Bronchial epithelial cell (primary cell): ENCODE measurements at places on chromosomes 2 and 18. TPM values are rescaled to one million over a fixed set of nuclear protein-coding genes. Genes with fewer than 3 reads are reported as not detected.

The DNMT3A gene
- total RNA-seq: 12.9 and 21.3 TPM in 2 replicates

The ASXL3 gene
- total RNA-seq: under 0.01 TPM in 2 replicates

The UGT1A10 gene
- total RNA-seq: not detected in 2 replicates

The IL1A gene
- 53.5 and 82.7 TPM in 2 replicates for total RNA-seq

The BOK gene
- 18.4 and 19.5 TPM in 2 replicates for total RNA-seq

The PCBP1 gene
- total RNA-seq: 17.1 and 17.5 TPM in 2 replicates

The TGIF1 gene
- total RNA-seq: 198 and 441 TPM in 2 replicates

The DGKD gene
- 14.5 and 20.7 TPM in 2 replicates for total RNA-seq

The DPP10 gene
- under 0.01 and 0.26 TPM in 2 replicates for total RNA-seq

The CD207 gene
- total RNA-seq: not detected in 2 replicates

The NT5DC4 gene
- total RNA-seq: not detected in 2 replicates

The DSC1 gene
- 0.38 TPM in 1 of 2 replicates, not detected in the other for total RNA-seq

The CD28 gene
- total RNA-seq: not detected in 2 replicates

DNA sequence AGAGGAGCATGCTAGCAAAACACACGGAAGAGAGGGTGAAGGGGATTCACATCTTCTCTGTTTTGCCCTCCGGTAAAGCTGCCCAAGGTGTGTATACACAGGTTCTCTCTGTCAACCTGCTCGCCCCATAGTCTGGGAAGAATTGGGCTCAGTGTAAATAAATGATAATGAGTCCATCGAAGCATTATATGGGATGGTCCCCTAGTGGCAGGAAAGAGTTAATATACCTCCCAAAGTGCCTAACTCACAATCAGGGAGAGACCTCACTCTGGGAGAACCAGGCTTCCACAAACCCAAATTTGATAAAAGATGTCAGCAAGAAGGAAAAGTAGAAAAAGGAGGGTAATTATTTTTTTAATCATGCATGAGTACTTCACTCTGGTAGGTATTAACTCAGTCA lies 262.2 kb upstream of the ZNF521 start:
- DNase-seq: no peak

- peak; percentile 78 for DNase-seq
Measured at GRCh38 chr2:10413991-10414451, 34.1 kb downstream of the ODC1 start.

DNA sequence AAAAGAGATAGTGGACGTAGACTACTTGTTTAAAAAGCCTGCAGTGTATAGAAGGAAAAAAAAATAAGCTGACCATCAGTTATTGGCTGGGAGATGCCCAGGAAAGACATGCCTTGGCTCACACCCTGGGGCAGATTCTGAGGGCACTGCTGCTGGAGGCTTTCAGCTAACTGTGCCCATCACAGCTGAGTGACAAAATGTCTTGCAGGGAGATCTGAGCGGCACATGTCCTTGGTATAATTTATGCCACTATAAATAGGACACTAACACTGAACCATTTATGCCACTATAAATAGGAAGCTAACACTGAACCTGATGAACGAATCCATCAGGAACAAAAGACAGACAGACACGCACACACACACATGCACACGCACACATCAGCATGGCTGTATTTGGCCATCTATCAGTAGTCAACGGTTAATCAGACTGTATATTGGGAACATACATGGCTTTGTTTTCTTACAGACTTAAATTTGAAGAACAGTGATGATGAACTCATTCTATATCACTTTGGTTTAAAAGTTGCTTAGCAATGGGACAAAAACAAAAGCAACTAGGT lies 68.2 kb upstream of the NOSTRIN start:
- DNase-seq: no peak

- no peak for DNase-seq
Measured at GRCh38 chr2:136408795-136409194, 290.8 kb upstream of the CXCR4 start.

- no peak for DNase-seq
Measured at GRCh38 chr2:183172220-183172887, 48.1 kb downstream of the NUP35 start.

DNA sequence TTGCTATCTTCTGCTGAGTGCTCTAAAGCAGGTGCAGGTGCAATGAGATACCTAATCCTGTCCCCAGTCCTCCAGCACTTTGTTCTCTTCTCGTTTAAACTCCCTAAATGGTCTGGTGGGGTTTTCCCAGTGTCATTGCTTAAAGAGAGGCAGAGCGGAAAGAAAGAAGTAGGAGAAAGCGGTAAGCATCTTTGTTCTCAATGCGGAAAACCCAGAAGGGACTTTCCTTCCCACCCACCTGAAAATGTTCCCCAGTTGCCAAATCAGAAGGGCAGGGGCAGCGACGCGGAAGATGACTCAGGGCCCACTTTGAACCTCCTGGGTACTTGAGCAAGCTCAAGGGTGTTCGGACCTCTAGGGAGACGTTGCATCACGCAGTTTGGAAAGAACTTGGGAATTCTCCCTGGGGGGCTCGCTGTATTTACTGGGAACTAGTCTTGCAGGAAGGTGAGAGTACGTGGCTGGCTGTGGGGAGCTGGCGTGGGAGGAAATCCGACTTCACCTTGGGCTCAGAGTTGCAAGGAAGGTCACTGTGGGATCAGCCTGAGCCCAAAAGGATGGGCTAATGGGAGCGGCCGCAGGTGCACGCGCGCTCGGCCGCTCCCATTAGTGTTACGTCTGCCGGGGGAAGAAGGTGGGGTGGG lies 589 bp upstream of the SGPP2 start:
- DNase-seq: peak; percentile 72

DNA sequence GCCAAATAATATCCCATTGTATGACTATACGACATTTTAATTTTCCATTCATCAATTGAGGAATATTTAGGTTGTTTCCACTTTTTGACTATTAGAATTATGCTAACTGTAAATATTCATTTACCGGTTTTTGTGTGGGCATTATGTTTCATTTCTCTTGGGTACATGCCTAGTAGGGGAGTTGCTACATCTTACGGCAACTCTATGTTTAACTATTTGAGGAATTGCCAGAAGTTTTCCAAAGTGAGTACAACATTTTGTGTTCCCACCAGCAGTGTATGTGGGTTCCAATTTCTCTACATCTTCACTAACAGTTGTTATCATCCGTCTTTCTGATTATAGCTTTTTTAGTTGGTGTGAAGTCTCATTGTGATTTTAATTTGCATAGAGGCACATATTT lies 1.6 kb upstream of the KDSR start:
- DNase-seq: no peak

GRCh38 chr2:240024766-240025165 lies 376 bp downstream of the NDUFA10 start:
- no peak for DNase-seq

GRCh38 chr2:33071591-33071990 lies 124.8 kb downstream of the LTBP1 start:
- no peak for DNase-seq

DNA sequence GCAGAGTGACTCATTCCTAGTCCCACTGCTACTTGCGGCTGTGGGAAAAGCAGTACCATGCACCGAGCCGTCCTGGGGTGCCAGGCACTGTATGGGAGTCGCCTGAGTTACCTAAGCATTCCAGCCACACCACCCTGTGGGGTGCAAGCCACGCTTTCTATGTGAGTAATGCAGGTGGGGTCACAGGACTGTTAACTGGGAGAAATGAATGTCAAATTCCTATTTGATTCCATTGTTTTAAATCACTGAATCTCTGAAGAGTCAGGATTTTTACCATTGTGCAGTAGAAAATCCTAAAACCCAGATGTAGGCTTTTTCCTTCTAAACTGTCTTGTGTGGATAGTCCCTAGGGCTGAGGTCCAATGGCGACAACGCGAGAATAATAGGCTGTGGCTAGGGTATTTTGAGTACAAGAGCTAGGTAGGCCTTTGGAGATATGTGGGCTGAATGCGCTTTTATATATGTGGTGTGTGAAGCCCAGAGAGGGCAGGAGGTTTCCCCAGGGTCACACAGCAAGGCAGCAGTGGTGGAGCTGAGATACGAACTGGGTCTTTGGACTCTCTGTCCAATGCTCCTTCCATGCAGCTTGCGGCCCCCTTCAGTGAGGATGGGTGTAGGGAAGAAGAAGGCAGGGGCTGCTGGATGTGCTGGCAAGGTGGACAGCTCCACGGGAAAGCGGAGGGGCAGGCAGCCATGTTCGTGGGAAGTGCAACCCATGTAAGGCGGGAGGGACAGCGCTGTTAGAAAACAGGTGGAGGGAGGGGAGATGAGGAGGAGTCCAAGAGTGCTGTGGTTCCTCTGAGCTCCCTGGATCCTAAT lies 83.2 kb downstream of the DDX1 start:
- DNase-seq: peak; percentile 89

GRCh38 chr2:160918906-160919503 lies 241.2 kb upstream of the TANK start:
- DNase-seq: peak; percentile 54

DNA sequence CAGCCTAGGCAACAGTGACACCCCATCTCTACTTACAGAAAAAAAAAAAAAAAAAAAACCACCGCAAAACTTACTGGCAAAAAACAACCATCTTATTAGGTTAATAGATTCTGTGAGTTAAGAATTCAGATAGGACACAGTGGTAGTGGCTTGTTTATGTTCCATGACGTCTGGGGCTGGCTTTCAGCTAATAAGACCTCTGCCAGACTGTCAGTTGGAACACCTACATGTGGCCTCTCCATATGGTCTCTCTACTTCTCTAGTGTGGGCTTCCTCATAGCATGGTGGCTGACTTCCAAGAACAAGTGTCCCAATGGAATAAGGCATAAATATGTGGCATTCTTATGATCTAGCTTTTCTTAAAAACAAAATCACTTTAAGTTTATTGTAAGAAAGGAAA lies 94.0 kb upstream of the OTX1 start:
- no peak for DNase-seq

DNA sequence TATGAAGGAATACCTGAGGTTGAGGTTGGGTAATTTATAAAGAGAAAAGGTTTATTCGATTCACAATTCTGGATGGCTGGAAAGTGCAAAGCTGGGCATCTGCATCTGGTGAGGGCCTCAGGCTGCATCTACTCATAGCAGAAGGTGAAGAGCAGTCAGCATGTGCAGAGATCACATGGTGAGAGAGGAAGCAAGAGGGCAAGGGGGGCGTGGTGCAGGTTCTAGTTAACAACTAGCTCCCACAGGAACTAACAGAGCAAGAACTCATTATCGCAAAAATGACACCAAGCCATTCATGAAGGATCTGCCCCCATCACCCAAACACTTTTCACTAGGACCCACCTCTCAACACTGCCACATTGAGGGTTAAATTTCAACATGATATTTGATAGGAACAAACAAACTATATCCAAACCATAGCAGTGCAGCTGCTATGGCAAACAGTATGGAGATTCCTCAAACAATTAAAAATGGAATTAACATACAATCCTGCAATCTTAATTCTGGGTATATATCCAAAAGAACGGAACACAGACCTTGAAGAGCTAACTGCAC lies 72.8 kb upstream of the LDLRAD4 start:
- DNase-seq: no peak

GRCh38 chr2:71781695-71782228 lies 328.4 kb downstream of the DYSF start:
- DNase-seq: no peak

DNA sequence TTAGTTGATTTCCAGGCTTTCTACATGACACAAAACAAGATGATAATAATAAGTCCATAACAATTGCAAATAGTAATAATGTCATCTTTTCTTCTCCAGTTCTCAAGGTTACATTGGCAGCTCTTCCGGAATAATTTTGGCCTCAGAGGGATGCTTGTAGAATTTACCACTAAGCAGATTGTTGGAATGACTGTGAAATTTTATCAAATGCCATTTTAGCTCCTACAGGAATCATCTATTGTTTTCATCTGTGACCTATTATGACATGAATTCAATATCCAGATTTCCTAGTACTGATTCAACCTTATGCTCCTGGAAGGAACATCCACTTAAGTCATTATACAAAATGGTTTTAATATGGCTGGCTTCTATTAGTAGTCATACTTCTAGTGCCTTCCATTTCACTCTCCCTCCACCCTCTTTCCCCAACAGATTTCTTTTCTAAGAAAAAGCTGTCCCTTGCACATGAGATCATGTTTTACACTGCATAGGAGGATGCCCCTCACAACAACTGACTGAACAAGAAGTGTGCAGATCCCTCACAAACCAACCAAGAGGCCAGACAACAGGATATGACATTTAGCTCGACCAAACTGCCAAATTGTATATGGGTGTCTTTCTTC lies 200.0 kb downstream of the DNER start:
- no peak for DNase-seq

DNA sequence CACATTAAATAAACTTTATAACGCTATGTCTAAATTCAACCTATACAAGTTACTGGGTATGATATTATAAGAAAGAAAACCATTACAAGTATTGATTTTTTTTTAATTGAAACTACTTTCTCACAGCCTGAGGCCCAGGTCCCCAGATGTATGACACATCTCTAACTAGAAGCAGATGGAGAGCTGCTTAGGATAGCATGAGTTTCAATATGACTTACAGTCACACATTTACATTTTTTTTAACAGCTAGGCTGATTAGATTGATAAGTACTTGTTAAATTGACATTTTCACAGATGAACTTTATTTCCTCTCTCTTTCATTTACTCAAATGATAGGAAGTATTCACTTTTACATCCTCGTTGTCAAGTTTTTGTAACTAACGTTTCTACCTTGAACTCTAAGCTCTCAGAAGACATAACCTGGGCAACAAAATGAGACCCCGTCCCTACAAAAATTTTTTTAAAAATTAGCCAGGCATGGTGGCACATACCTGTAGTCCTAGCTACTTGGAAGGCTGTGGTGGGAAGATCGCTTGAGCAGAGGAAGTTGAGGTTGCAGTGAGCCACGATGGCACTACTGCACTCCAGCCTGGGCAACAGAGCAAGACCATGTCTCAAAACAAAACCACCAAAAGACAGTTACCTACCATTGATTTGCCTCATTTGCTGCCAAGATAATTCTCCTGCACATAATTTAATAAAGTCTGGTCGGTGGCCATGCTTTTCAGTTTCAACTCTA lies 52.4 kb downstream of the STK39 start:
- no peak for DNase-seq

- DNase-seq: no peak
Measured at GRCh38 chr2:238499731-238500580, 73.2 kb downstream of the ASB1 start.

DNA sequence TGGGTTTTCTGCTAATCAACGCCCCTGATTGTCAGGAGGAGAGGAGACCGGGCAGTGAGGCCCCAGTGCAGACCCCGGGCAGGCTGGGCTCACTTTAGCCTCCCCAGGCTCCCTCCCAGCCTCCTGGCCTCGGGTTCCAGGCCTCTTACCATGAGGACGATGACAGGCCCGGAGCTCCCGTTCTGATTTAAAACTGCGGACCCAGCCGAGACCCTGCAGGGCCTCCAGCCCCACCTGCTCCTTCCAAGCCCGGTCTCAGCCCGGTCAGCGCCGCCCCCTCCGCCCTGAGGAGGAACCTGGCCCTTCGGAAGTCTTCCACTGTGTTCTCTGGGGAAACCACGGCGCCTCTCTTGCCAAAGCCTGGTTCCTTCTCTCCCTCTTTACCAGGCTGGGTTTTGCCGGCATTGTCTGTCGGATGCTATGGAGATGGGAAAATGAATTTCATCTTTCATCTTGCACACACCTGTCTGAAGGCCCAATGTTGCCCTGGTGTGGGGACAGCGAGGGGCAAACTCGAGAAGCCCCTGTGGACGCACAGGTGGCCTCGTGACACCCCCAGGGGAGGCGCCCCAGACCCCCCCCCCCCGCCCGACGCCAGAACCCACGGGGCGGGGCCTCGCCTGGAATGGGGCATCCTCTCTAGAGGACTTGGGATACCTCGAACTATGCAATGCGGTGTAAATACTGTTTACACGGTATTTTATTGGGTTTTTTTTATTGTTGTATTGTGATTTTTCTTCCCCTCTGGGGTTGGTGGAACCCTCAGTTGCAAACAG lies 37.7 kb upstream of the CTDP1 start:
- no peak for DNase-seq
